Fibroblast of skin of scalp (primary cell): ENCODE measurements at places on chromosomes 1 and 21.

DNA sequence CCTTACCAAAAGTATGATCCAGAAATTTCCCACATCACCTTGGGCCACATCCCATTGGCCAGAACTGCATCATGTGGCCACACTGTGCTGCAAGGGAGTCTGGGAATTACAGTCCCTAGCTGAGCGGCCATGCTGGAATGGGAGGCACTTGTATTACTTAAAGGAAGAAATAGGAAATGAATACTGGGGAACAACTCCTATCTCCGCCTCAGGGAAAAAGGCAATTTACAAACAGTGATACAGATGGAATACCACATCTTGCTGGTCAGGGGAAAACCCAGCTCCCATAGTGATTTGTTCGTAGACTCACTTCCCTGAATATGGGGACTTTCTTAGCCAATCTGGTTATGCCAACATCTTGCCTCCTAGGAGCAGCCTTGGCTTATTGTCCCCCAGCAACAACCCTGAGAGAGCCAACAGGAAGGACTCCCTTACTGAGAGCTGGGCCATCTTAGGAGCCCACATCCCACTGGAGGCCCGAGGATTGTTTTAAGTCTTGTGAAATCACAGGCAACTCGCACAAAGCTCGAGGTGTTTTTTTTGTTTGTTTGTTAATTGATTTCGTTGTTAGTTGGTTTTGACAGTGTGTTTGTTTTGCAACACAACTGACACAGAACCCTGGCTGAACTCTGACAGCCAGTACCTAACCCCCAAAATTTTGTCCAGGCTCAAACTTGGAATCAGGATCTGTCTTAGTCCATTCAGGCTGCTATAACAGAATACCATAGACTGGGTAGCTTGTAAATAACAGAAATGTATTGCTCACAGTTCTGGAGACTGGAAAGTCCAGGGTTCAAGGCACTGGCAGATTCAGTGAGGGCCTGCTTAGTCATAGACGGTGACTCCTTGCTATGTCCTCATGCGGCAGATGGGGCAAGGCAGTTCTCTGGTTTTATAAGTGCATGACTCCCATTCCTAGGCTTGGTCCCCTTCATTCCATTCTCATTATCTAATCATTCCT is 14.9 kb downstream of the CDA start:
- DNase-seq, result peak; percentile 94

- peak; percentile 74 for DNase-seq
Measured at GRCh38 chr1:172109359-172109758, 268.1 kb downstream of the DNM3 start.

DNA sequence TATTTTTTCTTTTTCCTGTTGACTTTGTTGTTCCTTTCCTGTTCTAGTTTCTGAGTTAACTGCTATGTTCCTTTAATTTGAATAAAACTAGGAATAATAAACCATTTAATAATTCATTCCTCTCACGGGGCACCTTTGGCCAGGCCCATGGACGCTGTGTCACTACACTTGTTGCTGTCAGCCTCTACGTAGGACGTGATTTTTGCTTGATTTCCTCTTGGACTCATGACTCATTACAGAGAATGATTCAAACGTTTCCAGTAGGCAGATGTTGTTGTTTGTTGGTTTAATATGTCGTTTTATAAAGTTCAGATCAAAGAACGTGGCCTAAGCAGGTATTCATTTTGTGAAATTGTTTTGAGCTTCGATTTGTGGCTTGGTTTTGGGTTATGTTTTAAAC is 9.1 kb upstream of the SLC19A1 start:
- peak; percentile 28 for DNase-seq

DNA sequence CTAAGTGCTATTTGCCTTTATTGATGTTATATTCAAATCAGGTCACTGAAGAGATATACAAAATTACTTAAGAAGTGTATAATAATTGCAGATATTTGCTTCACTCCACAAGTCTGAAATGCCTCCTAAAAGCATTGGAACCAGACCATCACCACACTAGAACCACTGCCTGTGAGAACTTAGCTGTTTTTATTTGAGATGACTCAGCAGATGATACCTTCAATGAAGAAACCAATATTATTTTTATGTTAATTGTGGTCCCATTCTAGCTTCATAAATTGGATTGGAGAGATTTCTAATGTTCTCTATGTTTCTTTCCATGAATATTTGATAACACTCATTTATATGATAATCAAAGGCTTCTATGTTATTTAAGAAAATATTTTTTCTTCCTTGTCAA is 740.6 kb downstream of the KCNT2 start:
- DNase-seq, result no peak

DNA sequence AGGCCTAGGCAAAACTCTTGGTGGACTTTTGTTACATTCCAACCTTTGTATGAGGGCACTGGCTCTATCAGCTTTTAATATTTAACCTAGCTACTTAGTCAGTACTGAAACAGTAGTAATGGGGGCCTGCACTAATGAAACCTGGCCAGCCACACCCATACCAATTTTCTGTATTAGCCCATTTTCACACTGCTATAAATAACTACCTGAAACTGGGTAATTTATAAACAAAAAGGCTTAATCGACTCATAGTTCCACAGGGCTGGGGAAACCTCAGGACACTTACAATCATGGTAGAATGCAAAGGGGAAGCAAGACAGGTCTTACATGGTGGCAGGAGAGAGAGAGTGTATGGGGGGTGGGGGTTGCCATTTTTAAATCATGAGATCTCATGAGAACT is 245.7 kb upstream of the RGS18 start:
- no peak for DNase-seq

DNA sequence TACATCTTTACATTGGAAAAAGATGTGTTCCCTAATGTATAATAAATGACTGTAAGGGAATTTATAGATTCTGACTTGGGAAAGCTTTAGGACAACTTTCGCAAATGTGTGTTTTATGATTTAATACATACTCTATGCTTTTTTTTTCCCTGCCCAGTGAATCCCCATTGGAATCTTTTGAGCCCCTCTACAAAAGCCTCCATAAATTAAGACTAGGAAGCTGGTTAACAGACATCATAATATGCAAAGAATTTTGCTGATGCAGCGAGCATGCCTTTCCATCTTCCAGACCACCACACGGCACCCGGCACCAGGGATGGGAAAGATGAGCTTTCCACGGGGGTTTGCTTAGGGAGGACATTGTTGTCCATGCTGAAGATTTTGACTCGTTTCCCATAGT is 156.1 kb upstream of the IVNS1ABP start:
- DNase-seq, result peak; percentile 61

- no peak for DNase-seq
Measured at GRCh38 chr1:208418667-208419066, 174.5 kb upstream of the PLXNA2 start.

GRCh38 chr1:224061436-224061835 is 52.5 kb upstream of the FBXO28 start:
- DNase-seq, result no peak

DNA sequence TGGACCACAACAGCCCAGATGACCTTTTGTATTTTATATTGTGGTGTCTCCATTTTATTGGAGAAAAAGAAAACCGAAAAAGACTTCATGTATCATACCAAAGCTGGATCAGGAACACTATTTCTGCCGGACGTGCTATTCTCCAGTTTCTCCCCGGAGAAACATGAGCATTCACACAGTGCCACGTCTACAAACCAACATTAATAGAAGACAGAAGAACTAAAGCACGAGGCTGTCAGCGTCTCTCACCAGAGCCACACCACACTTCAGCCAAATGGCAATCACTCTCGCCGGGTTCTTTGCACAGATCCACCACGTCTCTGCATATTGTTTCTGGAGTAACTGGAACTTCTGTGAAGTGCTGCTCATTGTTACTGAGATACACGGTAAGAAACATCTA is 24.8 kb downstream of the TP53BP2 start:
- peak; percentile 53 for DNase-seq

GRCh38 chr1:17531682-17532487 is 7.6 kb upstream of the ARHGEF10L start:
- DNase-seq, result no peak

- no peak for DNase-seq
Measured at GRCh38 chr1:93821423-93822144, 57.4 kb downstream of the DNTTIP2 start.

GRCh38 chr1:92820551-92820950 is 11.3 kb upstream of the RPL5 start:
- no peak for DNase-seq

GRCh38 chr21:44455524-44456213 is 359 bp downstream of the LRRC3 start:
- DNase-seq, result peak; percentile 32

- no peak for DNase-seq
Measured at GRCh38 chr21:16372586-16372985, 642.8 kb downstream of the USP25 start.

GRCh38 chr1:185973645-185974044 is 239.5 kb downstream of the HMCN1 start:
- DNase-seq, result peak; percentile 99

DNA sequence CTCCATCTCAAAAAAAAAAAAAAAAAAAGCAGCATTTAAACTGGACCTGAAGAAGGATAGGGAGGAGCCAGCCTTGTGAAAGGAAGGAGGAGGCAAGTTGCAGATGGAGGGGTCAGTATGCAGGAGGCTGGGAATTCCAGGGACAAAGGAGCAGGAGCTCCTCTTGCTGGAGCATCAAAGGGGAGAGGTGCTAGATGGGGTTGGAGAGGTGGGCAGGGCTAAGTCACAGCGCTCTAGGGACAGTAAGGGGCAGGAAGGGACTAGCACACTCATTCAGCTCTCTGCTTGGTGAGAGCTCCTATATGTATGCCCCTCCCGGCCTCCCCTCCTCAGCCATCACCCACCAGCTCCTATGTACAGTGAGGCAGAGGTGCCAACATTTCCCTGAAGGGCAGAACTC is 26.8 kb downstream of the MAP7D1 start:
- no peak for DNase-seq

DNA sequence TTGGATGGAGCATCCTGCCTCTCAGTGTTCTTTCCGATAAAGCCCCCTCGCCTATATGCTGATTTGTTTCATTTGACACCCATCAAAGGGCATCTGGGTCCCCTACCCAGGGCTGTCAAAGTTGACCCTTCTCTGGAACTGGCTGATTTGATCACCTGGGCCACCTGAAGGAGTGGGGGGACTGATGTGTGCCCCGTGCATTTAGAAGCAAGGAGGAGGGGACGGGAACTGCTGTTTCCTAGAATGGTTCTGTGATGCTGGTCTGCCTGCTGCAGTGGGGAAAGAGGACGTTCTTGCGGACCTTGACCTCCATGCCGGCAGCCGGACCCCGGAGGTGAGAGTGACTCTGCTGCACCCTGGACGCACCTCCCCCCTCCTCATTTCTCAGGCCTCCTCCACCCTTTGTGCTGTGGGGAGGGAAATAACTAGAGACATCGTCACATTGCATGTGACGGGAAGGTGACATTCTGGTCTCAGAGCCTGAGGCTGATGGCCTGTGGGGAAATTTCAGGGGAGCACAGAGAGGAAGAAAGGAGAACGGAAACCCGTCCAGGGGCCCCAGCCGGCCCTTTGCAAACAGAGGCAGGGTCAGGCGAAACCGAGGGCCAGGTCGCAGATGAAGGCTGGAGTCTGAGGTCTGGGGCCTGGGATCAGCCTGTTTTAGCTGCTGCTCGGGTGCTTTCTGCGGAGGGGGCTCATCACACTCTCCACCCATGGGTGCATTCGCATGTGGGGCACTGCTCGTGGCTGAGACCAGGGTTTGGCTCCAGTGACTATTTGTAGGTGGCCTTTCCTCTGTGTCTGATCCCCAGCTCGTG is 25.7 kb downstream of the CRYAA start:
- no peak for DNase-seq

DNA sequence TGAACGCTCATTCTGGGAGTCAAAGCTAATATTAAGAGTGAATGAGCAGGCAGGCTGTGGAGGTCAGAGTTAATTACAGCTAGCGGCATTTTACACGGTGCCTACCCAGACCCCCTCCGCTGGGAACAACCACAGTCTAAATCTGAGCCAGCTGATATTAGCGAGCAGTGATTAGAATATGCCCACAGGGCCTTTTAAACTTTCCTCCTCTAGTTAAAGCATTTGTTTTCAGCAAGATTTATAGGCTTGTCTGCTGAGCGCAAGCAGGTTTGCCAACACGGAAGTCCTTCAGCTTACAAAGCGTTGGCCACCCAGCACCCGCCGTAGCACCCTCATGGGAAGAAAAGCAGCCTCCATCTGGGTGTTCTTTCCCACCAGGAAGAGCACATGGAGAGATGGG is 72.1 kb downstream of the LMX1A start:
- no peak for DNase-seq

DNA sequence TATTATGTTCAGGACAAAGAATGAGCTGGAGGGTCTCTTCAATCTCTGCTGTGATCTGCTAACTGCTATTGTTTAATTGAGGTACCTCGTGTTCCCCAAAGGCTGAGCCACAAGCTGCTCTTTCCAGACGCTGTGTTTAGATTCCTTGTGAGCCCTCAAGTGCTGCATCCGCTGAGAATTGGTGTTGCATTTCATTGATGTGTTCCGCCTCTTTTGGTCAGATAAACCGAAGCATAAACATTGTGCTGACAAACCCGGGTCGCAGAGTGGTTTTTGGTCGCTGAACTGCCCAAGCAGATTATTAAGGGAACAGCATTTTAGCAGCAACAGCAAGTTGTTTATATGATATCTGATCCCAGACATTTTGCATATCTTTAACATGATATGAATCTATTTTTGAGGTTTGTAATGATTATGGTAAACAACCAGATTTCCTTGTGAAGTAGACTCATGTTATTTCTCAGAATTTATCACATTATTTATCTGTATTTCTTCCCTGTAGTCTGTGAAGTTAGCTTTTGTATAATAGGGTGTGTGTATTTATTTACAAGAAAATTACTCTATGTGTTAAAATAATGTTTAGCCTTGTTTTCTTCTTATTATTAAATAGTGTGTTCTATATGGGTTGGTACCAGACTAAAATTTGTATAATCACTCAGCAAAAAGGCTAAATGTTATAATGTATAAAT is 217.2 kb upstream of the C1orf105 start:
- DNase-seq, result no peak

DNA sequence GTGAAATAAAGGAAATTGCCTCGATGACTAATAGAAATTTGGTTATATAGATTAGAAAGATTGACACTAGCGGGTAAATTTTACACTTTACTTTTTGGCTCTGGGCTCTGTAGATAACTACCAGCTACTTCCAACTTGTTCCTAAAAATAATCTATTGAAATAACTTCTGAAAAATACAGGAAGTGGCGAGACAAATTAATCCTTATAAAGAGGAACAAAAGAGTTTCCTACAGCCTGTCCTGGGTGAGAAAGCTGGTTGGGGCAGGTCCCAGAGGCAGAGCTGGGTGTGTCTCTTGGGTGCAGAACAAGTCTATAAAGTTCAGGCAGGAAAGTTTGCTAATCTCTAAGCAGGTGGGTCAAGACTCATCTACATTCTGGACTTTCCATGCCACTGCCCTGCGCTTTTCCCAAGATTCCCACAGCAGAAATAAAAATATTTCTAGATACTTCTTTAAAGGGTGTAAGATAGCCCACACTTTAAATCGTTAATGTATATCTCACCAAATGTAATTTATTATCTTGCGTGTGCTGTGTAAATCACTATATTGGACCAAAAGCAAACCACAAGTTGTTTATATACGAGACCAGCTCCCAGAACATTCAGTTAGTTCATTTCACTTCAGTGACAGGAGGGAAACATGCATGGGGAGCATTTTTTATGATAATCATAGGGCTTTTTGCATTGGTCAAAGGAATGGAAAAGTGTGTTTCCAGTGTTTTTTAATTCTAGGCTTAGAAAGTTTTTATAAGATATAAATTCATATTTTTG is 70.1 kb upstream of the NRIP1 start:
- DNase-seq, result no peak

GRCh38 chr21:26557106-26557505 is 16.0 kb downstream of the CYYR1 start:
- no peak for DNase-seq

GRCh38 chr1:175508320-175509110 is 234.9 kb downstream of the TNR start:
- peak; percentile 4 for DNase-seq
